IMR-90 (cell line): ENCODE measurements at places on chromosomes 2 and 18. TPM values are rescaled to one million over a fixed set of nuclear protein-coding genes. Genes with fewer than 3 reads are reported as not detected.

GRCh38 chr18:24674200-24674599, 213.8 kb downstream of the HRH4 start:
- DNase-seq, result no peak

DNA sequence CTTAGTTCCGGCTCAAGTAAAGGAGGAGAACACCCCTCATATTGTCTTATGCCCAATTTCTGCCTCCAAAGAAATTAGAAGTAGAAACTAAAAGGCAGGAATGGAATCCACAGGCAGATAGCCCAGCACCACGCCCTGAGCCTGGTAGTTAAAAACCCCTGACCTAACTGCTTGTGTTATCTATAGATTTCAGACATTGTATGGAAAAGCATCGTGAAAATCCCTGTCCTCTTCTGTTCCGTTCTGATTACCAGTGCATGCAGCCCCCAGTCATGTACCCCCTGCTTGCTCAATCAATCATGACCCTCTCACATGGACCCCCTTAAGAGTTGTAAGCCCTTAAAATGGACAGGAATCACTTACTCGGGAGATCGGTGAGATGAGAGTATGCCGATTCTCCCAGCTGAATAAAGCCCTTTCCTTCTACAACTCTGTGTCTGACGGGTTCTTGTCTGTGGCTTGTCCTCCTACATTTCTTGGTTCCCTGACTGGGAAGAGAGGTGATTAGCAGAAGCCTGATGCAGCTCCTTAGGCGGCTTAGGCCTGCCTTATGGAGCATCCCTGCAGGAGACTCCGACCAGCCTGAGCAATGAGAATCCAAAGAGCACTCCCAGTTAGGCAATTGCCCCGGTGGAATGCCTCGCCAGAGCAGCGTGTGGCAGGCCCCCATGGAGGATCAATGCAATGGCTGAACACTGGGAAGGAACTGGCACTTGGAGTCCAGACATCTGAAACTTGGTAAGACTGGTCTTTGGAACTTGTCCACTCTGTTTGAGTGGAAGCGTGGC, 362.6 kb upstream of the TCF4 start:
- no peak for DNase-seq

DNA sequence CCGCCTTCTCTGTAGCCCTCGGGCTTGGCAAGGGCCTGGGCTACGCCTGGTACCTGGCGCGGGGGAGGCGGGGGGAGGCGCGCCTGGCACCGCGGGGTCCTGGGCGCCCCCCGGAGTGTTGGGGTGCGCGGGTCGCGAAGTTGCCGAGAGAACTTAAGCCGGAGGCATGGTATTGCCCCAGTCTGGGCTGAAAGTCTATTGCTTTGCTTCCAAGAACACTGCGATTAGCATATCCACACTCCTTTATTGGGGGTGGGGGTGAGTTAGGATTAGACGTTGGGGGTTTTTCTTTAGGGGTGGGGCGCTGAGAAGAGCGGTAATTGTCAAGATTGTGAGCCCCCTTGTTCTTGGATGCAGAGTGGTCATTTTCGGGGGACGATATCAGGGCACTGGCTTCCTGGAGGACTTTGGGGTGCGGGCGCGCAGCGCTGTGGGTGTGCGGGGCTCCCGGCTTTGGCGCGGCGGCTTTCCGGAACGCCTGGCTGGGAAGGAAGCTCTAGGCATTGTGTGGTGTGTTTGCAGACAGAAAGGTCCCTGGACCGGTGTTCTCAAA, 798 bp downstream of the TANC1 start:
- no peak for DNase-seq

GRCh38 chr2:234427081-234428061, 69.5 kb downstream of the ARL4C start:
- DNase-seq, result peak; percentile 90

DNA sequence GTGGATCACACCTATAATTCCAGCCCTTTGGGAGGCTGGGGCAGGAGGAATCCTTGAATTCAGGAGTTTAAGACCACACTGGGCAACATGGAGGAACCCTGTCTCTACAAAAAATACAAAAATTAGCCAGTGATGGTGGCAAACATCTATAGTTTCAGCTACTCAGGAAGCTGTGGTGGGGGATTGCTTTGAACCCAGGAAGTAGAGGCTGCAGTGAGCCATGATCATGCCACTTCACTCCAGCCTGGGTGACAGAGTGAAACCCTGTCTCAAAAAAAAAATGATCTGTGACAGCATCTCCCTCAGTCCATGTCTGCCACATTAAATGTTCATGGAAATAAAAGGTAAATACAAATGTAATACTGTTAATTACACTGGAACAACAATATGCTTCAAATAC, 121.4 kb upstream of the COL5A2 start:
- DNase-seq, result no peak

DNA sequence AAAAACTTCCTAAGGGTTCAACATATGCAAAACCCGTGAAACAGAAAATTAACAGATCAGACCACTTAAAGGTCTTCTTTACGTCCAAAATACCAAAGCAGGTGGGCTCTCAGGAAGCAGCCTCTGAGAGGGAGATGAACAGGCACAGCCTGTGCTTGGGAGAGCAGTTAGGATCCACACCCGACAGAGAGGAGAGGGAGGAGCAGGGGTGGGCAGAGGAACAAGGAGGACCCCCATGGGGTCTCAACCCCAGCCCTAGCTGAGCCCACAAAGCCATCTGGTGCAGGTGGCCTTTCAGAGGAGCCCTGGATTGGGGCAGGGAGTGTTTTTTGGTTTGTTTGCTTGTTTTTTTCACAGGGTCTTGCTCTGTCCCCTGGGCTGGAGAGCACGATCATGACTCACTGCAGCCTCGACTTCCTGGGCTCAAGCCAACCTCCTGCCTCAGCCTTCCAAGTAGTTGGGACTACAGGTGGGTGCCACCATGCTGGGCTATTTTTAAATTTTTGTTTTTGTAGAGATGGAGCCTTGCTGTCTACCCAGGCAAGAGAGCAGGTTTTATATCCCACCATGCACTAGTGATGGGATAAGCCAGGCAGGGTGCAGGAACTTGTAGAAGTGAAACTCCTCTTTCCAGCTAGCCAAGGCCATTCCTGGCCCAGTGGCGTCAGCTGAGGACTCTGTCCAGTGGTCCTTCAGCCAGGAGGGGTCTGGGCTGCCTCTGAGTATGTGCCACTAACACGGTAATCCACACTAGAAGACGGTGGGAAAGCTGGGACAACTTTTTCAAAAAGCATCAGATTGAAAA, 154.1 kb upstream of the HDAC4 start:
- DNase-seq, result no peak

DNA sequence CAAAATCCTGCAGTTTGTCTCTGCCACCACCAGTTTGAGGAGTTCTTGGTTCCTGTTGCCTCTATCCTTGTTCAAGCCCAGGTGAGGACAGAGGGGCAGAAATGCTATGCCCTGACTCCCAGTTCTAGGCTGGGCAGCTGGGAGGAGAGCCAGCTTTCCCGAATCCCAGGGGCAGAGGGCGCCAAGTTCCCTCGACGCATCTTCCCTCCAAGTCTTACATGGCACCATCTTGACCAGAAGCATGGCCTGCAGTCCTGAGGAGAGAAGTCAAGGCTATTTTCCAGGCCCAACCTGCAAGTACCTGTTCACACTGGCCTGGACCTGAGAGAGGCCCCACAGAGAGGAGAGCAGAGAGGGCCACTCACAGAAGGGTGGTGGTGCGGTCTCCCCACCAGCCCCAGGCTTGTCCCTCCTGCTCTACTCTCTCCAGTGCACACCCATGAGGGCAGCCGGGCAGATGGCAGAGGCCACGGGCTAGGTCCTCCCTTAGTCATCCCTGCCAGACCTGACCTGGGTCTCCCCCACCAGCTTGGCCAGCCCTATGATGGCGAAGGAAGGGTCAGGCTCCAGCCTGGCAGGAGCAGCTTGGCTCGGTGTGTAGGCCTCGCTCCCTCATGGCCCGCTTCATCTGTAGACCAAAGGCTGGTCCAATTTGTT, 115.7 kb upstream of the MSTN start:
- no peak for DNase-seq

GRCh38 chr18:44679914-44680272, 795 bp upstream of the SETBP1 start:
- DNase-seq, result peak; percentile 31

GRCh38 chr2:14560716-14561115, 71.8 kb upstream of the LRATD1 start:
- DNase-seq, result no peak

GRCh38 chr2:82165377-82165776, 1860.8 kb upstream of the LRRTM1 start:
- no peak for DNase-seq

LOXL3 gene
- total RNA-seq, result 14.2 and 17.9 TPM in 2 replicates

LRRTM1 gene
- total RNA-seq, result not detected in 2 replicates
